Activated T-helper 9 cell treated with anti-CD3 and anti-CD28 coated beads, Interleukin-2, amount 50 U/mL, for 16 hours (primary cell): ENCODE measurements at places on chromosomes 3 and 15.

GRCh38 chr3:122268257-122269024 lies 56.6 kb upstream of the CSTA start:
- no peak for DNase-seq

DNA sequence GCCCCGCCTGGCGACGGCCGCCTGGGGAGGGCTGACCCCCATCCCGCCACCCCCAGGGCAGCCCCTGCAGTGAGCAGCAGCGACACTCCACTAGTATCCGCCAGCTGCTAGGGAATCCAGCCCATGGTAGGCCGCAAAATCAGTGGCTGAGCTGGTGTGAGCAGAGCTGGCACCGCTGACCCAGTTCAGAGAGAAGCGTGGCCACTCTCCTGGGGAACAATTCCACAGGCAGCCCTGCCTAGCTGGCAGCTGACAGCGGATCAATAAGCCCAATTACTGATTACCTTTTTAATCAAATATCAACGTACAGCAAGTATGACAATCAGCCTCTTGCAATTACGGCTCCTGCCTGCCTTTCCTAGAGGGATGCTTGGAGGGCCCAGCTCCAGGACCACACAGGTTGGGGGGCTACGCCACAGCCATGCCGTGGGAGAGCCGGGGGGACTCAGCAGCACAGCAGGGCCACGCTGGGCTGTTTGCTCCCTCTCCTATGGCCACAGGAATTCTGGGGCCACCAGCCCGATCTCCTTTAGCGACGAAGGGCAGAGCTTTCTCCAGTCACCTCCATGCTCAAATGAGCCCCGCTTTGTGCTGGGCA lies 13.9 kb downstream of the DNAJB8 start:
- no peak for DNase-seq

DNA sequence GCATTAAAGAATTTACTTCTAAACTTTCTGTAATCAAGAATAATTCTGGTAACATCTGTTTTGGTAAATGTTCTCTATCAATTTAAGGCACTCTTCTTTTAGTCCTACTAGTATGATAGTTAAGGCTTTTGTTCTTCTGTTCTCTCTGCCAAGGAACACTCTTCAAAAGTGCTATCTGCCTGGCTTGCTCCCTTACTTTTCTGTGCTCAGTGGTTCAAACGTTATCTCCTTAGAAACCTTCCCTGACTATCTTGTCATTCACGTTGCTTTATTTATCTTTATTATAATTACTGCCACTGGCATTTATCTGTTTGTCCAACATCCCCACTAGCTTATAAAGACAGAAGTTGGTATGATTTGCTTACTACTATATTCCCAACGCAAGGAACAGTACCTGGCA lies 59.2 kb downstream of the RFX7 start:
- DNase-seq: no peak

GRCh38 chr3:112007633-112008032 lies 8.9 kb downstream of the TAGLN3 start:
- DNase-seq: no peak

- no peak for DNase-seq
These were observed 122.9 kb upstream of the PTPRG start for GRCh38 chr3:61438253-61439121.

DNA sequence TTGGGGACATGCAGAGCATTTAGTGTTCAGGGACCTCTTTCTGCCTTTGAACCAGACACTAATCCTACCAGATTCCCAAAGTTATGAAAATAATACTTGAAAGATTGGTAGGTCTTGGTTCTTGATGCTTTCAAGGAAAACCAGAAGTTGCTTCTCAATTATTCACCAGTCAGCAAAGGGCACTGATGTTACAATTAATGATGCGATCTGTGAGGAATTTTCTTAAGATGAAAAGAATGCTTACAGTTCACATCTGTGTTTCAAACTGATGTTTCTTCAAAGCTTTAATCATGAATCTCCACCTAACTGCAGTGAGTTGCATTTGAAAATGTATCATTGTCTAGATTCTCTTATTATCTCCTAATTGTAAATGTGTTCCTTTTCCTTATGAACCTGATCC lies 161.0 kb downstream of the NAALADL2 start:
- DNase-seq: no peak

DNA sequence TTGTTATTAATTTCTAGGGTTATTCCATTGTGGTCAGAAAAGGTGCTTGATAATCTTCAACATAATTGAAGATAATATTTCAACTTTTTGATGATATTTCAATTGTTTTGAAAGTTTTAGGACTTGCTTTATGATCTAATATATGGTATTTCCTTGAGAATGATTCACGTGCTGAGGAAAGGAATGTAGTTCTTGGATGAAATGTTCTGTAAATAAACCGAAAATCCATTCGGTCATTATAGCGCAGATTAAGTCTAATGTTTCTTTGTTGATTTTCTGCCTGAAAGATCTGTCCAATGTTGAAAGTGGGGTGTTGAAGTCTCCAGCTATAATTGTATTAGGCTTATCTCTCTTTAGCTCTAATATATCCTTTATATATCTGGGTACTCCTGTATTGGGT lies 617.5 kb upstream of the NECTIN3 start:
- DNase-seq: no peak

DNA sequence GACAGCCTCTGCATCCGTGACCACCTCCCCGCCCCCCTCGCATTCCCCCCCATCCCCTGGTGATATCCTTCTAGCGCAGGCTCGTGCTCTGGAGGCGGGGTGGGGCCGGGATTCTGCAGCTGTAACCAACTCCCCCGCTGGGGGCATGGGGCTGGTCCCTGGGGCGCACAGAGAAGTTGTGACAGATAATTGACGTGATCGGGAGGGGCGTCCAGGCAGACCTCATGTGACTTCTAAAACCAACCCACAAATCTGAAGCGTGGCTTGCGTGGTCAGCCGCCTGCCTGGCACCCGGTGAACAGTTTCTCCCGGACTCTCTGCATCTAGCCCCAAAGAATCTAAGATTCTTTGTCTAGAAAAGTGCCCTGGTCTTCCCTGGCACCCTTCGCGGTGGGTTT lies 100.6 kb upstream of the IGF1R start:
- no peak for DNase-seq

DNA sequence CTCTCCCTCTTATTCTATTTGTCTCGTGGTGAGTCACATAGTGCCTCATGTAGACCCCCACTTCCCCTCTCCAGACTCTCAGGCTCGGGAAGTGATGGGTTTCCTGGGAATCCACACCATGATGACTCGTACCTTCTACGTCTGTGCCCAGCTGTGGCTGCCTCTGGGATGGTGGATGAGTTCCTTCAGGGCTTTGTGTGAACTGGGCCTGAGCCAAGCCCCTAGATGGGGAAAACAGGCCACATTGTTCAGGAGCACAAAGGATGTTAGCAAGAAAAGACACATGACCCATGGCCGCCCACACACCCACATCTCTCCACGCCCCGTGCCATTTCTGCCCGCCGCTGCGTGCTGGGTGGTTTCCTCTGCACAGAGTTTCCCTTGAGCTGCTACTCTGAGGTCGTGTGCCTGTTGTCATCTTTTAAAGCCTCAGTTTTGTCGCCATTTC lies 10.5 kb downstream of the ISG20 start:
- DNase-seq: peak; percentile 67

DNA sequence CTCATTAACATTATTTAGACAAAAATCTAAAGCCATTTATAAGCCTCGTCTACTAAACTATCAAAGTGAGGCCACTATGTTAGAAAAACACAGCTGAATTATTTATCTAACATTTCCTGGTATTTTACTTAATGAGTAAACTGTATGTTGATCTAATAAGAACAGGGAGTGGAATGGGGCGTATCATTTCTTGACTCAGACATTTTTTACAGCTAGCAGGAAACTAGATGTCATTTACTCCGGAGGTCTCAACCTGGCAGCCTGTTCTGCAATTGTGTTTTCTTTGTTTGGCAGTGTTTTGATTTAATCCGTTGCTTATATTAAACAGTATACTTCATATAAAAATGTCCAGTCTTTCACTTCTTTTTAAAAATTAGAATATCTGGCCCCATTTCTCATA lies 79.1 kb upstream of the ABI3BP start:
- DNase-seq: no peak

- DNase-seq: no peak
These were observed 133.6 kb upstream of the PRICKLE2 start for GRCh38 chr3:64358853-64359252.

- DNase-seq: no peak
These were observed 44.3 kb downstream of the DHX30 start for GRCh38 chr3:47847260-47847659.

DNA sequence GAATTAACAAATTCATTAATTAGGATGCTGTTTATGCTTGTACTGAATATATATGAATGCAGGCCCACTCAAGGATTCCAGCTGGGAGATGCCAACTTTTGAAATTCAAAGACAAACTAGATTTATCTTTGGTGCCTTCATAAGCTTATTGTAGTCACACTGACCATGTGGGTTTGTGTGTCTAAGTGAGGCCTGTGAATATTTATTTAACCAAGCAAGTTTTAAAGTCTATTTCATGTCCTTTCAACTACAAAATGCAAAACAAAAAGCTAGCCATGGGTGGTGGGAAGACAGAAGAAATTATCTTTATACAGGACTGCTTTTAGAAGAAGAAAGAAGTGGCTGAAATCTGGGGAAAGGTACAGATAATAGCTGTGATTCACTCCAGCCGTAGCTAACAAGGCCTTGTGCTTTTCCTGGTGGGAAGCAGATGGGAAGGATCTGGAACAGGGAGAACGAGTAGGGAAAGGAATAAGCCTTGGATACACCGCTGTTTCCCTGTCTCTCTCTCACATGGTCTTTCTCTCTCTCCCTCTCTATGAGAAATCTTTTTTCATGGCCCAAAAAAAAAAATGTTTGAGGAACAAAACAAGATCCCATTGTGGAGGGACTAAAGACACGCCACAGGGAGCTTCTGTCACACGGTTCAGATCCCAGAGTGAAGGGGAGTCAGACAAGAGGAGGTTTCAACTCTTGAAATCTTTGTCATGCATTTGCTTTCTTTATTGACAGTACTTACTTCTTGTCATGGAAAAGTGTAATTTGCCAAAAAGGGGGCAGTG lies 225.5 kb downstream of the RORA start:
- no peak for DNase-seq

- DNase-seq: no peak
These were observed 68.1 kb downstream of the PFN2 start for GRCh38 chr3:149902498-149903139.

- no peak for DNase-seq
These were observed 47.2 kb downstream of the FAM227B start for GRCh38 chr15:49573421-49573820.

DNA sequence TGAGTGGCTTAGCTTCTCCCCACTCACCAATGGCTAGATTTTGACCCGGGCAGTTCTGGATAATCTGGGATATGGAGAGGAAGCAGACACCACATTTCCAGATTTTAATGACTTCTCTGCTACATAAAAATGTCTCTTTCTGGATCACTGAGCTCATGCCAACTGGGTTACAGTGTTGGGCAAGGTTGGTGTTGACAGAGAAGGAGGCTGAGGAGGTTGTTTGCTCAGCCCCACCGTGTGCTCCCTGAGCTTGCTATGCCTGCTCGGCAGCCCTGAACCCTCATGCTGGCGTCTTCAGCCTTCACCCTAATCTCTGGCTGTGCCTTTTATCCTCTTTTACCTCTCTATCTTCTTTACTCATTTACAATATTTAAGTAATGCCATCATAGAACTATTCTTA lies 53.0 kb upstream of the KPNA4 start:
- no peak for DNase-seq

DNA sequence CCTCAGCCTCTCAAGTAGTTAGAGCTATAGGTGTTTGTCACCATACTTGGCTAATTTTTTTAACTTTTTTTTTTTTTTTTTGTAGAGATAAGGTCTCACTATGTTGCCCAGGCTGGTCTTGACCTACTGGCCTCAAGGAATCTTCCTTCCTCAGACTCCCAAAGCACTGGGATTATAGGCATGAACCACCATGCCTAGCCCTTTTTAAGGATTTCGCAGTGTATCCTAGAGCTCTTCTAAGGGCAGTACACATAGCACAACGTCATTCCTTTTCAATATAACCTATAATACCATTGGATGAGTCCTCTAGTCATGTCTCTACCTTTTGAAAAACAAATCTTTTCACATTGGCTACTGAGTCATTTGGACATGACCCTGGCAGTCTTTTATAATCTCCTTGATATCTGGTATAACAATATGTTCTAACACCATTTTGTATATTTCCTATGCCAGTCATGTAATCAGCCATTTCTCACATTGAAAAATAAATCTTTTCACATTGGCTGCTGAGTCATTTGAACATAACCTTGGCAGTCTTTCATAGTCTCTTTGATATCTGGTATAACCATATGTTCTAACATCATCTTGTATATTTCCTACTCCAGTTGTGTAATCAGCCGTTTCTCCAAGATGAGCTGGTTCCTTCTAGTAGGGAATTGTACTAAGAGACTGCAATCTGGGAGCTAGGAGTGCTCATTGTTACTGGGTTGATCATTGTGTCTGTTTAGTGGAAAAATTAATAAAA lies 944.7 kb downstream of the MCTP2 start:
- DNase-seq: no peak

GRCh38 chr15:63238171-63238570 lies 39.2 kb upstream of the APH1B start:
- DNase-seq: no peak

DNA sequence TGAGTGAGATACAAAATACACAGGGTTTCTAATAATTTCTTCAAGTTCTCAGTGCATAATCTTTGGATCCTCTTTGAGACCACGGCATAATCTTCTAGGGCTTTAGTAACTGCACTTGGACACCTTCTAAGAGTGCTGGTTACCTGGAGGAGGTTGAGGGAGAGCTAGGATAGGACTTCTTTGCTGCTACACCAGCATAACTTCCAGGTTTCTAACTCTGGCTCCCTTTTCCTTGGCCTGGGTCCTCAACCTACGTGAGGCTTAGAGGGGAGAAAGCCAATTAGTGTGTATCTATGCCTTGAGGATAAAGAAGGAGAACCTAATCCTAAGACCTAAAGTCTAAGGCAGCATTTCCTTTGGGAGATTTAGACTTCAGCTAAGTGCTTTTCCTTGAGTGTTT lies 184.8 kb downstream of the LSAMP start:
- DNase-seq: no peak

DNA sequence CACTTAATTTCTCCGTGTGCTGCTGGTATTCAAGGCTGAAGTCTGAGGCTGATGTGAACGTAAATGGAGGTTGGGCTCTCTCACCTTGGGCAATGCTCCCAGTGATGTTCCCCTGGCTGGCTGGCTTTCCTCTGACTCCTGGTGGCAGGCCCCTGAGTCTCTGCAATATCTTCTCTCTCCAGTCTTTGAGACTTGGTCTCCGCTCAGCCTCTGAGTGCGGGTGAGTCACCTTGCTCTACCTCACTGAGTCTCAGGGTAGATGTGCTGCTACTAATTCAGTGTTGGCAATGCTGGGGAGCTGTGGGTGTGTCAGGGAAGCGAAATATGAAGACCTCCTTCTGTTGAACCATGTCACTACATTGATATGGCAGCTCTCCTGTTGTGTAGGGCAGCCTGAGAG lies 31.3 kb upstream of the TRIM59 start:
- DNase-seq: no peak

DNA sequence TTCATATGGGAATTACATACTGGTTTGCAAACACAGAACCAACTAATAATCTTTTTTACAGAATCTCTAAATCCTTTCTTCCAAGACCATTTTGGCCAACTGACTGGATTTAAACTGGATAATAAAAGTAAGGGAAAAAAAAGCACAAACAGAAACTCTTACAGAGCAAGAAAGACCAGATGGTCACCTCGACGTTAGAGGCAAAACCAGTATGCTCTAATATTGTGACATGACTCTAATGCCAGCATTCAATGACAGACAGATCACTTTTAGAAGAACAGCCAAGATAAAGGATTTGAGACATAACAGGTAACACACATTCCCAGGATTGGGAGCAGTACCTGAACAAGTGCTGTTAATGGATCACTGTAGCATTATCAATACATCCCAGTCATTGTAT lies 50.9 kb downstream of the DHX36 start:
- no peak for DNase-seq
